ENCODE measurements at places on chromosomes 12 and 14.

DNA sequence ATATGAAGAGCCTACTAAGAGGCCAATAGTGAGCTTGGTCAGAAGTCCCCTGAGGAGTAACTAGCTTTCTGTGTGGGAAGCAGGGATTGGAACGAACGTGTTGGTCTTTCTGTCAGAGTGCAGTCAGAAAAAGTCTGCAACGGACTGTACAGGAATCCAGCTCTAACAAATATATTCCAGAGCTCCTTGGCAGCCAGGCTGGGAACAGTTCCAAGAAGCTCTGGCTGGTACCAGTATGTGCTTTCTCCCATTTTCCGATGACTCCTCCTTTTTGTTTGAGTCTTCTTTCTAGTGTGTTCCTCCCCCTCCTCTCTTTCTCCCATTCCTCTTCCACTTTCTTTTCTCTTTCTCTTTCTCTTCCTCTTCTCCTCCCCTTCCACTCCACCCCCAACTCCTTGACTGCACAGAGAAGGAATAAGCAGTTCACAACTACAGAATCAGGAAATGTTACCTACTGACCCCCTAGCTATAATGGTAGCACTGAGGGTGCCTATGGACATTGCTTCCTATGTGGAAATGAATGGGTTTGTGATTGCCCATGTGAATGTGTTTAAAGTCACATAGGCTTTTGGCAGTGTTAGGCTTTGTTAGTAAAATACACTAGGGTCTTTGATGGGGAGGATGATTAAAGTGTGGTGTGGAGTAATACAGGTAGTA, 59.9 kb downstream of the TTLL5 start:
- H3K27ac ChIP-seq, result no peak overlapping the region
- peaks cover 41% of the 10 kb centered on the region for H3K36me3 ChIP-seq
- no peak for DNase-seq
- H3K27me3 ChIP-seq, result no peaks in the 10 kb centered on the region
- H3K4me1 ChIP-seq, result no peaks in the 10 kb centered on the region

DNA sequence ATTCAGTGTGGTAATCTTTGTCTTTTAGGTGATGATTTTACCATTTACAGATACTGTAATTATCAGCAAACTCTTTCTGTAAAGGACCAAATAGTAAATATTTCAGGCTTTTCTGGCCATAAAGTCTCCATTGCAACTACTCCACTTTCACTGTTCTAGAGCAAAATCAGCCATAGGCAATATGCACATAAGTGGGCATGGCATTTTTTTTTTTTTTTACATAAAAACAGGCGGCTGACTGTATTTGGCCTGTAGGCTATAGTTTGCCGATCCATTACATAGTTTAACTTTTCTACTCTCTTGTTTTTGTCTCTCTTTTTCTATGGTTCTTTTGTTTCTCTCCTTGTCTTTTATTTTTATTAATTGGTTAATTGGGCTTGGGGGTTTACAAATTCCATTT, 39.4 kb downstream of the RPH3A start:
- no peak for DNase-seq
- no peaks in the 10 kb centered on the region for H3K36me3 ChIP-seq
- H3K27ac ChIP-seq, result no peak overlapping the region
- H3K4me3 ChIP-seq, result no peak overlapping the region
- no peaks in the 10 kb centered on the region for H3K27me3 ChIP-seq

DNA sequence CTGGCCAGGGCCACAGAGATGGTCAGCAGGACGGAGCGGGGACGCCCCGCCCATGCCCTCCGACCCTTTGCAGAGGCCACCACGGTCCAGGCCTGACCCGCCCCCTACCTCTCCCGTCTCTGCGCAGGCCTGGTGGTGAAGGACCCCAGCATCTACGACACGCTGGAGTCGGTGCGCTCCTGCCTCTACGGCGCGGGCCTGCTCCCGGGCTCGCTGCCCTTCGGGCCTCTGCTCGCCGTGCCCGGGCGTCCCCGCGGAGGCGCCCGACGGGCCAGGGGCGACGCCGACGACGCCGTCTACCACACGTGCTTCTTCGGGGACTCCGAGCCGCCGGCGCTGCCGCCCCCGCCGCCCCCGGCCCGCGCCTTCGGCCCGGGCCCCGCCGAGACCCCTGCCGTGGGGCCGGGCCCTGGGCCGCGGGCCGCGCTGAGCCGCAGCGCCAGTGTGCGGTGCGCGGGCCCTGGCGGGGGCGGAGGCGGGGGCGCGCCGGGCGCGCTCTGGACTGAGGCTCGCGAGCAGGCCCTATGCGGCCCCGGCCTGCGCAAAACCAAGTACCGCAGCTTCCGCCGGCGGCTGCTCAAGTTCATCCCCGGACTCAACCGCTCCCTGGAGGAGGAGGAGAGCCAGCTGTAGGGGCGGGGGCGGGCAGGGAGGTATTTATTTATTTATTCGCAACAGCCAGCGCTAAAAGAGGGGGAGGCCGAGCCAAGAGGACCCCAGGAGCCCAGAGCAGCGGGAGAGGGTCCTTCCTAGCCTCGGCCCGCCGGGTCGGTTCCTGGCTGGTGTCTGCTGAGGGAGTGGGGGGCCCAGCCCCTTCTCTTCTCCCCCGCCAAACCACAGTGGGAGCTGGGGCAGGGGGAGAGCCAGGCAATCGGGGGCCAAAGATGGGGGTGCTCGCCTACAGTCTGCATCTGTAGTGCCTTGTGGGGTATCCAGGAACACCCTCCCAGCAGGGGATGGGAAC, 8.1 kb downstream of the TAMALIN start:
- DNase-seq, result no peak
- H3K4me1 ChIP-seq, result peaks cover 26% of the 10 kb centered on the region
- no peak overlapping the region for H3K4me3 ChIP-seq
- H3K27me3 ChIP-seq, result no peaks in the 10 kb centered on the region

DNA sequence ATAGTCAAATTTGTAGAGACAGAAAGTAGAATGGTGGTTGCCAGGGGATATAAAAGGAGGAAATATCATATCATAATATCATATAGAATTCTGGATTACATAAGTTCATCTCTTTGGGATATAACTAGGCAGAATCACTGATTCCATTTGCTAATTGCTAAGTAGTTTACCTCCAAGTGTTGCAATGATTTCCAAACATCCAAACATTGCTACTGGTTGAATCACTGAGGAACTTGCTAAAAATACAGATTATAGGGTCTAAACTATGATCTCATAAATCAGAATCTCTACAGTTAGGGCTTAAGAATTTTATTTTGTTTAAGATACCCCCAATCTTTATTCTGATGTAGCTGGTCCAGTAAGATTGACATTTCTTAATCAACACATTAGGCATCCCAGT, 16.1 kb upstream of the TAS2R42 start:
- H3K4me1 ChIP-seq, result no peaks in the 10 kb centered on the region
- no peak for DNase-seq
- H3K27ac ChIP-seq, result no peak overlapping the region

- peak overlapping the region; percentile 65 for H3K27ac ChIP-seq
- no peaks in the 10 kb centered on the region for H3K27me3 ChIP-seq
- peak overlapping the region; percentile 10 for H3K4me3 ChIP-seq
- H3K4me1 ChIP-seq, result peaks cover 27% of the 10 kb centered on the region
- peak; percentile 63 for DNase-seq
Measured at GRCh38 chr12:118035190-118036041, 18.9 kb downstream of the RFC5 start.

DNA sequence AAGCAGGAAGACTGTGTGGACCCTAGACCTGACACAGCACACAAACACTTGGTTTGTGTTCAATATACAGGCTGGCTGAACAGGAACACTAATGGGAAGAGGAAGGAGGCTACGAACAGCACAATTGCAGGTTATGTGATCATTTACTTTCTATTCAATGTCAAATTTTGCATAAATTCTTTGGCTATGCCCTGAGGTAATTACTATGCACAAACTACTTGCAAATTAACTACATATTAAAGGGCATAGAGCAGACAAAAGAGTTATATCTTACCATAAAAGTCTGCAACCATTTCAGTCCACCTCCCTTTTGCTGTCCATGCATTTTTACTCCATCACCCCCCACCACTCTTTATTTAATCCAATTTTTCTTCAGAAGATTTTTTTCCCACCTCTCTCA, 291.2 kb upstream of the TMTC1 start:
- no peaks in the 10 kb centered on the region for H3K36me3 ChIP-seq
- no peak for DNase-seq
- H3K27me3 ChIP-seq, result no peaks in the 10 kb centered on the region
- no peak overlapping the region for H3K27ac ChIP-seq

DNA sequence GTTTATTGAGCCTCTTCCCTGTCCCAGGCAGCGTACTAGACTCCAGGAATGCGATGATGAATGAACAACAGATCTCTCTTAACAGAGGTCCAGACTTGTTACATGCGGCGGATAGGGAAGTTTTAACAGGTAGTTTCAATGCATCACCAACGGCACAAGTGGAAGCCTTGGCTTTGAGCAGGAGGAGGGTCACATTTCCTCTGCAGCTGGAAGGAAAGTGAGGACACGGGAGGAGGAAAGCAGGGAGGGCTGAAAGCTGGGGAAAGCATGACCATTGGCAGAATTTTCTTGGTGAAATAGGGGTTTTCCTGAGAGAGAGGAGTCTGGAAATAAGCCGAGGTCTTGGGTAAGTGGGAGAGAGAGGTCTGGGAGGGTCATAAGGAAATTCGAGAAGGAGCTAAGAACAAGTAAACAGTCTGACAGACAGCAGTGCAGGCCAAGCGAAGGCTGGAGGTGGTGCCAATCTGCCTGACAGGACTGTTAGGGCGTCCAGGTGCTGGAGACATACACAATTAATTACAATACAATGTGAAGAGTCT, 15.4 kb downstream of the BHLHE41 start:
- no peak overlapping the region for H3K27ac ChIP-seq
